ENCODE measurements at places on chromosomes 5 and 9.
A peak's percentile ranks its signal among the peaks of the same experiment; 100 is the strongest.

DNA sequence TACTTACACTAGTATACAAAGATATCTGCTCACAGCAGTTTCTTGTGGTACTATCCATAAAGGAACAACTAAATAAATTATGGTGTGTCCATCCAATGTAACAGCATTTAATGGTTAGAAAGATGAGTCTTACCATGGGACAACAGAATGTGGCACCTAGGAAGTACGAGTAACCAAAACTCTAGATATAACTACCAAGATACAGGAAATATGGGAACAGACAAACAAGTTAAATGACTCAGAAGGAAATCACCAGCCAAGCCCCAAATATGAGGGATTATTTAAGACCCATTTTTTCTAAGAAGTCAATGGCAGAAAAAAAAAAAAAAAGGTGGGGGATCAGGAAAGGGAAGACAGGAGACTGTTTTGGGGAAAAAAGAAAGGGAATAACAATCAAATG, 294.8 kb downstream of the PRELID2 start:
- peak; percentile 44 for DNase-seq

GRCh38 chr5:76177978-76178377, 94.8 kb downstream of the SV2C start:
- DNase-seq: no peak

- DNase-seq: no peak
These were observed 598 bp upstream of the TMED7 start for GRCh38 chr5:115626445-115626823.

GRCh38 chr9:101674165-101674564, 64.3 kb downstream of the GRIN3A start:
- no peak for DNase-seq

DNA sequence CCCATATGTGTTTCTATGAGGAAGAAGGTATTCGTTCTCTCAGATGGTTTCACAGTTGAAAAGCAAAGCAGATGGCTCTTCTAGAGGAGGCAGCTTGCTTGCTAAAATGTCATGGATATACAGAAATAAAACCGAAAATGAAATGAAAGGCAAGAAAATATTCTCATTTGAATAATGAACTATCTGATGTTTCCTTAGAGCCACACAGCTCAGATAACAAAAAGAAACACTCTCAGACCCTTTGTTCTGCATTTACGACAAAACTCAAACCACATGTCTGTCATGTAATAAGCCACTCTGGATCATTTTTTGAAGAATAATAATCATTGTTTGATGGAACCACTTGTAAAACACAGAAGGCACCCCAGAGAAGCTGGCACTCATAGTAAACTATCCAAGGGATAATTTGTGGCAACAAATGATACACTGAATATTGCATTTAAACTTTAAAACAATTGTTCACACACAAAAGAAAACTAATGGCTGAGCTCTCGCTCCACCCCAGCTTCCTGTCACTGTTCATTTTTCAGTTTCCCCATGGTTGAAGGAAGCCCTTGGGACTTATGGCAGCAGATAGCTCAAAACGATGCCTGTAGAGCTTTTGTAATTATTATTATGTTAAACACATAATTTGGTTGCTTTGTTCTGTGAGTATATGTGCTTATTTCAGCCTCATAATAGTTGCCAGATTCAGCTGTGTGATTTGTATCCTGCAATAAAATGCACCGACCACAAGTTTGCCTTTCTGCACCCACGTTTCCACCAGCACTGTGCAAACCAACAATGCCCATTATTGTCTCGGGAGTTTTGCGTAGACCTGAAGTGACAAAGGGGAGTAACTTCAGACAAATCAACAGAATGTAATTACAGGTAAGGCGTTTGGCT, 256.0 kb downstream of the TMEM167A start:
- no peak for DNase-seq

- no peak for DNase-seq
These were observed 482.7 kb upstream of the TLE4 start for GRCh38 chr9:79089054-79089560.

GRCh38 chr5:168655316-168655715, 76.1 kb upstream of the PANK3 start:
- DNase-seq: no peak

DNA sequence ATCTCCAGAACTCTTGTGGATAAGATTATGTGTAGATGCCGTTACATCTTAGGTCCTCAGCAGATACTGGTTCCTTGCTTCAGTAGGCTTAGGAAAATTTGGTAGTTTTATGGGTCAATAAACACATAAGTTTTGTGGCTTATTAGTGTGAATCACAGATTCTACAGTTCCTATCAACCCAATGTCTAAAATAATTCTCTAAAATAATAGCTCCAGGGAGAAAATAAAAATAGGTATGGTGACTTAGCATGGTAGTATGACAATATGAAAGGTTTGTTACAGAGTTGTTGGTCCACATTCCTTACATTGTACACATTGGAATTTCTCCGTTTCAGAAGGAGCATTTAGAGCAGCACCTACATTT, 91.7 kb downstream of the AOPEP start:
- peak; percentile 88 for DNase-seq

DNA sequence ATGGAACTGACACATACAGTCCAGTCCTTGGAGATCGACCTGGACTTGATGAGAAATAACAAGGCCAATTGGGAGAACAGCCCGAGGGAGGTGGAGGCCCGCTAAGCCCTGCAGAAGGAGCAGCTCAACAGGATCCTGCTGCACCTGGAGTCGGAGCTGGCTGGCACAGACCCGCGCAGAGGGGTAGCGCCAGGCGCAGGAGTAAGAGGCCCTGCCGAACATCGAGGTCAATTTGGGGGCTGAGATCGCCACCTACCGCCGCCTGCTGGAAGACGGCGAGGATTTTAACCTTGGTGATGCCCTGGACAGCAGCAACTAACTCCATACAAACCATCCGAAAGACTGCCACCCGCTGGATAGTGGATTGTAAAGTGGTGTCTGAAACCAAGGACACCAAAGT, 1610.1 kb upstream of the ACO1 start:
- DNase-seq: no peak

GRCh38 chr5:83283761-83284160, 187.8 kb upstream of the VCAN start:
- no peak for DNase-seq

GRCh38 chr5:66324357-66324756, 180.3 kb downstream of the SREK1 start:
- DNase-seq: no peak

DNA sequence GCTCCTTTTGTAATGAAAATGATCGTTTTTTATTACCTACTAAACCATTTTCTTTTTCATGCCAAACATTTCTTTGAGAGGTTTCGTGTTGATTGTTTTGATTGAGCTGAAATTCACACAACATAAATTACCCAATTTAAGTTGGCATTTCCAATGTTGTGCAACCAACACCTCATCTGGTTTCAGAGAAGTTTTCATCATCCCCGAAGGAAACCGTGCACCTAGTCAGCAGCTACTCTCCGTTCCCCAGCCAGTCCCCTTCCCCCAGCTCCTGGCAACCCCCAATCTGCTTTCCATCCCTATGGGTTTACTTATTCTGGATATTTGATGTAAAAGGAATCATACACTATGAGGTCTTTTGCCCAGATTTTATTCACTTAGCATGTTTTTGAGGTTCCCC, 123.6 kb downstream of the ADCY2 start:
- no peak for DNase-seq

- DNase-seq: no peak
These were observed 4.7 kb upstream of the PLPP7 start for GRCh38 chr9:131284856-131285255.
